Stimulated activated CD4-positive, alpha-beta T cell treated with anti-CD3 and anti-CD28 coated beads, Interleukin-2, amount 100 ng/mL, for 24 hours (primary cell): ENCODE measurements at places on chromosomes 1 and 21.

GRCh38 chr1:24968941-24969585 is 39.0 kb upstream of the RUNX3 start:
- no peak for DNase-seq

DNA sequence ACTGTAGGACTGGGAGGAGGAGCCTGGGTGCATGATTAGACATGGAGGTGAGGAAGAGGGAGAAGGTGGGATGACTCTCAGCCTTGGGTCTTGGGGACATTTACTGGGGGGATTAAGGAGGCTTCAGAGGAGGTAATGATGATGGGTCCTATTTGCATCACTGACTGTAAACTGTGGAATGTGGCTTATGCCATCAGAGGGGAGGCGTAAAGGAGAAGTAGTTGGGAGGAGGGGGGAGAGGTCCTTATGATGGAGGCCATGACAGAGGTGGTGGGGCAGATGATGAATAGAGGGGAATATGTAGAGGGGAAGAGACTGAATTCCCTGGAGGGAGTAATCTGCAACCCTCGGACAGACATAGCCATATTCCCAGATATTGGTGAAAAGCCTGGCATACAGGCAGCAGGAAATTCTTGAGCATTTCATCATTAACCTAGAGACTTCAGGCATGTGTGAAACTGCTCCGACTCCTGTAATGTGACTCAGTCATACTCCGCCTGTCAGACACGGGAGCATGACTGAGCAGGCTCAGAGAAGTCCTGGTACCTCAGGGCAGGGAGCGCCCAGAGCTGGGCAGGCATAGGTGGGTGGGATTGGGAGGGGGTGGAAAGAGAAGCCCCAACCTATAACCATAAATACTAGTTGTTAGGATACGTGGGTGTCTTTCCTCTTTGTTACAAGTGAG is 8.0 kb upstream of the LCE5A start:
- DNase-seq, result no peak

DNA sequence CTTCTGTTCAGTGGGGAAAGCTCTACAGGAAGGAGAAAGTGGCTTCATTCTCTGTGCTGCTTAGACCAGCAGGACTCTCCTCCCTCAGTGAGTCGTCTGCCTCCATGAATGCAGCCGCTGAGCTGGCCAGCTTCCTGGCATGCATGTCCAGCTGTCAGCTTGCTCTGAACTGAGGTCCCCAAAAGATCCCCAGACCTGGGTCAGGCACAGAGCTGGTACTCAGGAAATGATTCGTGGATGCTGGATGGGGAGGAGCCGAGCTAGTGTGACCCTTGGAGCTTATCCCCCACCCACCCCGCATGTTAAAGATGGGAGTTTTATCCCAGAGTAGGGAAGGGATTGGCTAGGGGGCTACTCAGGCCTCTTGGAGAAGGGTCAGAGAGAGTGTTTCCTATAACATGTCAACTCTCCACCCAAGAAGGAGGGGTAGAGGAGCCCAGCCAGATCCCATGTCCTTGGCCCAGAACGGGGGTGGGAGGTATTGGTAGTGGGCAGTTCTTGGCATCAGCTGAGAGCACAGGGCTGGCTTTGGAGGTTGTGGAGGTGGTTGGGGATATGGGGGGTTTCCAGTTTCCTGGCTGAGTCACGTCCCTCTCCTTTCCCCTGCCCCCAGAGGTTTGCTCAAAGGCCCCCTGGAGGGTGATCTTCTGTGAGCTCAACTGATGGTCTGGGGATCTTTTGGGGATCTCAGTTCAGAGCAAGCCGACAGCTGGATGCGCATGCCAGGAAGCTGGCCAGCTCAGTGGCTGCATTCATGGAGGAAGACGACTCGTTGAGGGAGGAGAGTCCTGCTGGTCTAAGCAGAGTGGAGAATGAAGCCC is 110.1 kb downstream of the FOXD2 start:
- DNase-seq, result no peak

DNA sequence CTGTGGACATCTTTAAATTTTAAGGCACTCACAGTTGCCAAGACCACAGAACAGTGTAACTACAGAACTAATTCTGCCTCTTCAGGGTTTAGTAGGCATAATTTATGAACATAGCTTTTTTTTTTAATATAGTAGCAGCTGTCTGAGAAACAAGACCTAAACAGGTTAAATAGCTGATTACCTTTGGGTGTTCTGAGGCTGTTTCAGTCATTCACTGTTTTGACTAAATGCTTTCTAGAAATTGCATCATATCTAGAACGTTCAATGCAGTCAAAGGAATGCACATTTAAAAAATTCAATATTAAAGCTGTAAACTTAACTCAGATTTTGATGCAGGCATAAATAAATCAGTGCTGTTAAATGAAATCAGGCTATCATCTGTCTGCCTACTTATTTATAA is 101.6 kb downstream of the BRINP3 start:
- no peak for DNase-seq

DNA sequence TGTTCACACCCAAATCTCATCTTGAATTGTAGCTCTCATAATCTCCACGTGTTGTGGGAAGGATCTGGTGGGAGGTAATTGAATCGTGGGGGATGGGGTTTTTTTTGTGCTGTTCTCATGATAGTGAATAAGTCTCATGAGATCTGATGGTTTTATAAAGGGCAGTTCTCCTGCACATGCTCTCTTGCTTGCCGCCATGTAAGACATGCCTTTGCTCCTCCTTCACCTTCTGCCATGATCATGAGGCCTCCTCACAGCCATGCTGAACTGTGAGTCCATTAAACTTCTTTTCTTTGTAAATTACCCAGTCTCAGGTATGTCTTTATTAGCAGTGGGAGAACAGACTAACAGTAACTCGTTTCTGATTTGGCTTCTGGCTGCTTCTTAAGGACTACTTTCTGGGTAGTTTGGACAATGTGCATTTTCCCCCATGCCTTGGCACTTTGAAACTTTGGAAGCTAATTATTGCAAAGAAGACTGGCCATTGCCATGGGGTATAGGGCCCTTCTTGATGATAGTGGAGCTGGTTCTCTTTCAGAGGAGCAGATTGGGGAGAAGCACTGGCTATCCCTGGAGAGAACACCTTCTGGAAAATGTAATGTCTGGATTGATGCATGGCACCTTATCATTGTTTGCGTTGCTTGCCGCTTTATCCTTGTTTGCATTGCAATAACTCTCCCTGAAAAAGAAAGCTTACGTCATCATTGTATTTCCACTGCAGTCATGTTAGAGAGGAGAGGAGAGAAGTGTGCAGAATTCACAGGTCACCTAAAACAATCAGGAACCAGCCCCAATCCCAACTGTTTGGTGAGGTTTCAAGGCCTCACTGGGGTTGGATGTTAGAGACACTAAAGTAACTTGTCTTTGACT is 5.9 kb downstream of the CNIH3 start:
- no peak for DNase-seq

GRCh38 chr21:32572574-32573420 is 12.5 kb downstream of the TCP10L start:
- no peak for DNase-seq

DNA sequence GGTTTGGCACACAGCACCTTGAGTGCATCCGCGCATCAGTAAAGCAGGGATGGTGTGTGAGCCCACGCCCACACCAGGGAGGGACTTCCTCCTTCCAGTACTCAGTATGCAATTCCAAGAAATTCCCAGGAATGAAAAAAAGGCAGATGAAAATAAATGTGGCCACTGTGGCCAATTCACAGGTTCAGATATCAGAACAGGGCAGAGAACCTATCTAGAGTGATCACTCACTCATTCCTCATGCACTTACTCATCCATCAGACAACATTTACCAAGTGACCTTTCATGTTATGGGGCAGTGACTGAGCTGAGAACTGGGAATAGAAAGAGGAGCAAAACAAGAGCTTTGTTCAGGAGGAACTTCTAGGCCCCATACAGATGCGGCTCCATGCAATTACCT is 113.7 kb downstream of the ZSCAN20 start:
- DNase-seq, result no peak

GRCh38 chr1:187838335-187839293 is 1009.9 kb downstream of the PLA2G4A start:
- DNase-seq, result no peak

DNA sequence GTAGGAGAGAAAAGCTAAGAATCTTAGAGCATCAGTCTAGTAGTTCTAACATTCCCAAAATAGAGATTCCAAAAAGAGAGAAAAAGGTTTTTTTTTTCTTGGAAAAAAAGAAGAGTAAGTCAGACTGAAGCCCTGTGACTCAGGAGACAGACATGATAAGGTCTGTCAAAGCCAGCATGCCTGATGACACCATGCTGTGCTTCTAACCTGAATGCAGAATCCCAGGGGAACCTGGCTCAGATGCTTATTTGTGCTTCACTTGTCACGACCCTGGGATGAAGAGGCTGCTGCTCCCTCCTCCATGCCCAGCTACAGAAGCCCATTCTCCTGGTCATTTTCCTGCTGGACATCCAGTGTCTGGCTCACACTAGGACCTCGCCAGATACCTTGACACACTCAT is 44.3 kb downstream of the ERICH3 start:
- DNase-seq, result no peak

- no peak for DNase-seq
Measured at GRCh38 chr1:61051719-61052394, 30.5 kb upstream of the NFIA start.

GRCh38 chr1:1622010-1622787 is 6.9 kb downstream of the MIB2 start:
- DNase-seq, result no peak

- no peak for DNase-seq
Measured at GRCh38 chr1:6420454-6421042, 829 bp upstream of the HES2 start.

GRCh38 chr1:18872071-18872611 is 12.7 kb upstream of the TAS1R2 start:
- no peak for DNase-seq

DNA sequence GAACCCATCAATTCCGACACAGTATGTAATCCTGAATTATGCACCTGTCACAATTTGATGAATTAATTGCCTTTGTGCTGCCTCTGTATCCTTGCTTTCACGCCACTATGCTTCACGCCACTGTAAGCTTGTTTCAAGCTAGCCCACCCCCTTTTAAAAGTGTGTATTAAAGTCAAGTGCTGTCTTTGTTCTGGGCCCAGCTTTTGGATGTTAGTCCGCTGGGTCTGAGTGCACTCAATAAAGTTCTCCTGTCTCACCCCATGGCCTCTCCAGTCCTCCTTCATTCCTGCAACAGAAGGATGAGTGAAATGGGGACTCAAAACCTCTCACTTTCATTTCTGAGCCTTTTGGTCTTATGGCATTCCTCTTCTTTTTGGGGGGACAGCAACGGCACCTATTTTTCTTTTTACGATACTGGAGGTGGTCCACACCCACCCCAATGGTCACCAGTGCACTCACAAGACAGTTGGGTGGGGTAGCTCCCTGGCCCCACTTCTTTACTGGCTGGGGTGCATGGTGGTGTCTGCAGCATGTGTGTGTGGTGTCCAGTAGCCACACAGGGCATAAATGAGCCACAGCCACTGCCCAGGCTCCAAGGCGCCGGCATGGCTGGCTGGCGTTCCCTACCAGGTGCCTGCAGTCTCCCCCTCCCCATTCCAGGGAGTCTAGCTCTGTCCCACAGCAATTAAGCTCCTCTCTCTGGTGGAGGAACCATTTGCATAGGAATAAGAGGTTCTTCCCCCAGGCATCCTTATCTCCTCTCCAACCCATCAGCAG is 1.8 kb downstream of the THEM4 start:
- no peak for DNase-seq

- no peak for DNase-seq
Measured at GRCh38 chr21:16794950-16795349, 717.9 kb upstream of the CXADR start.

DNA sequence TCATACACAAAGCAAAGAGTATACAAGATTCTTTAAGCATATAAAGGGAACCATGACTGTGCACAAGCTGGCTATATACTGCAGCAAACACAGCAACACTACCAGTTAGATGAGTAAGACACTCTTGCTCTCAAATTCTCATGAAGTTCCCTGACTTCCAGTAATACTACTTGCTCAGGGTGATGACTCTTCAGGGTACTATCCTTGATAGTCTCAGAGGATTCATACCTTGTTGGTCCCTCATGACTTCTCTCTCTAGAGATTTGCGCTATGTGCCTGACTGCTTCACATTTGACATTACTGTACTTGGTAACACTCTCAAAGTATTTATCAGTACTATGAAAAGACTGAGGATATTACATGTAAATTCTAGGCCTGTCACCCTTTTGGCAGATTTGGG is 159.8 kb upstream of the ZRANB2 start:
- DNase-seq, result no peak

- DNase-seq, result no peak
Measured at GRCh38 chr1:92774407-92774806, 10.5 kb downstream of the EVI5 start.

DNA sequence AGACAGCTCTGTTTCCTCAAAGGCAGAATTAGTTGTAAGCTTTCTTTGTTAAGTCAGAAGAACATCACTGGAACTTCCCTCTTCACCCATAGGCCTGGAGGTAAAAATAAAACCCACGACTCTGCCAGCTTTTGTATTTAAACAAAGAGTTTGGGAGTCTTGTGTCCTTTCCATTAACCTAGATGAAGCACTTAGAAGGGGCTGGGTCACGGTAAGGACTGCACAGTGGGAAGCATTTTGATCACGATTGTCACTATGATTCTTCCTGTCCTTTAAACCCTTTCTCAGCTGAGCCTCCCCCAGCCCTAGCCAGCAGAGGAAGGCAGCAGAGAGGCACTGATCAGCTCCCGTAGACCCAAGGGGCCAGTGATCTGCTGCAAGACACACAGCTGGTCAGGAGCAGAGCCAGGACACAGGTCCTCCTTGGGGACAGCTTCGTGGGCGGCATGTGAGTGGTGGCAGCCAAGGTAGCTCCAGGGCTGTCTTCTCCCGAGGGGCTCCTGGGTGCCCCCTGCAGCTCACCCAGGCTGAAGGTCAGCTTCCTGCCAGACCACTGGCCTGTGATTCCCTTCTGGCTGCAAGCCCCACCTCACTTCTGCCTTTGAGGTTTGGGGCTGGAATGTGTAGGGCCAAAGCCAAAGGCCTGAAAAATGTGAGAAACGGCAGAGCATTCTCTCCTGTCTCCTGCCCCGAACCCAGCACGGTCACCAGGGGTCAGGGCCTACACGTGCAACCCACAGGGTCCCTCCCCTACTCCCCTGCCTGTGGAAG is 4.0 kb upstream of the LAPTM5 start:
- no peak for DNase-seq

DNA sequence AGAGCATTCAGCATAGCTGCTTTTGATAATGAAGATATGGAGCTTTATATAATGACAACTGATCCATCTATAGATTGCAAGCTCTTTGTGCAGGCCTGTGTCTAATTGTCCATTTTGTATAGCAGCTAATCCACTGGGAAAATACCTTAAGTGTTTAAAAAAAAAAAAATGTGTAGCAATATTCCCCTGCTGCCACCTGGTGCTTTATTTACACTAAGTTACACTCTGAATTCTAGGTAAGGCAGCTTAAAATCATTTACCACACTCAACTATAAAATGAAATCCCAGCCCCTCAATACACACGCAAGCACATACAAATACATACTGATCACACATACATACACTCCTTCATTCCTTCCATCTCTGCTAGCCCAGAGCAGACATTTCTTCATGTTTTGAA is 49.1 kb upstream of the BCL9 start:
- no peak for DNase-seq
